ENCODE measurements at places on chromosomes 5 and 9.

- no peak for DNase-seq
Measured at GRCh38 chr9:37696528-37696927, 45.8 kb downstream of the FRMPD1 start.

DNA sequence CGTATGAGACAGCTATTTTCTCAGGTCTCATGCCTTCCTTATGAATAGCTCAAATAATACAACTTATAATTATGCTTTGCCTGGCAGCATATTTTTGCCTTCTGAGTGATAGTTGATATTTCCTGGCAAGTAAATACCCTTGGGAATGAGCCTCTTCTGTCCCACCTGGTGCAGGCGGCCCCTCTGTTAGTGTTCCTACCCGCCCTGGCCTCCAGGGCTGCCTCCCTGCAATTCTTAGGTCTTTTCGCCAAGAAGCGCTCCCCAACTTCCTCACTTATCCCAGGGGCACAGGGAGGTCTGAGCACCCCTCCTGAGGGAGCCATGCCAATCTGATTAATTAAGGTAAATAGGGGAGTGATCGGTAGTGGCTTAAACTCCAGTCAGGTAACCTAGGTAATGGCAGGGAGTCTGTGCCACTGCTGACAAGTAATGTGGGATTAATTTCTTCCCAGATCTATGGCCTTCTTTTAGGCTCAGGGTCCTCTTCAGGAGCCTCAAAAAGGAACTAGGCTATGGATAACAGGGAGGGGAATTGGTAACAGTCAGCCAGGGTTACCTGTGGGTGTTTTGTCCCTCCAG, 81.5 kb downstream of the GALNT10 start:
- DNase-seq: no peak

- DNase-seq: no peak
Measured at GRCh38 chr9:76516871-76517270, 57.9 kb downstream of the GCNT1 start.

- no peak for DNase-seq
Measured at GRCh38 chr9:121364886-121365285, 5.2 kb downstream of the STOM start.

DNA sequence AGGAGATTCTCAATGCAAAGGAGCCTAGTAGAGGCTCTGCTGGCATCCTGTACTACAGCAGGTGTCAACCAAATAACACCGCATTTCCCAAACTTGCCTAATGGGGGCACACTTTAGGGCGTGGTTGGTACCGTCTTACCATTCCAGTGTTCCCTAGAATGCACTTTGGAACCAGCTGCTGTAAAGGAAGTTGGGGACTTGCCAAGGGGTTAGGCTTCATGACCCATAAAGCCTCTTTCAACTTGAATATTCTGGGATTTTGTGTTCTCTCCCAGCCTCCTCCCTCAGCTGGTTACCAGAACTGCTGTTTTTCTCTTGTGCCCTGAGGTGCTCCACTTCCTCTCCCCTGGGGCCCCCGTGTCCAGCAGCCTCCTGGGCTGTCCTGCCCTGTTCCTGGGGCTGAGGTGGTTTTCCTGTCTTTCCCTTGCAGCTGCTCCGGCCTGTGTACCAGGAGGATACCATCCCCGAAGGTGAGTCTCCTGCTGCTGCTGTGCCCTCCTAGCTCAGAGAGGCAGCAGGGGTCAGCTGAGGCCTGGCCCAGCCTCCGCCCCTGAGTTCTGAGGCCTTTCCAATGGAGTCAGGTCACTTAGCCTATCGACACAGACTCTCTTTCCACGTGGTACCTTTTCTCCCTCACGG, 44.7 kb downstream of the RGS3 start:
- DNase-seq: no peak

GRCh38 chr5:4208996-4209395, 613.4 kb downstream of the IRX1 start:
- no peak for DNase-seq

DNA sequence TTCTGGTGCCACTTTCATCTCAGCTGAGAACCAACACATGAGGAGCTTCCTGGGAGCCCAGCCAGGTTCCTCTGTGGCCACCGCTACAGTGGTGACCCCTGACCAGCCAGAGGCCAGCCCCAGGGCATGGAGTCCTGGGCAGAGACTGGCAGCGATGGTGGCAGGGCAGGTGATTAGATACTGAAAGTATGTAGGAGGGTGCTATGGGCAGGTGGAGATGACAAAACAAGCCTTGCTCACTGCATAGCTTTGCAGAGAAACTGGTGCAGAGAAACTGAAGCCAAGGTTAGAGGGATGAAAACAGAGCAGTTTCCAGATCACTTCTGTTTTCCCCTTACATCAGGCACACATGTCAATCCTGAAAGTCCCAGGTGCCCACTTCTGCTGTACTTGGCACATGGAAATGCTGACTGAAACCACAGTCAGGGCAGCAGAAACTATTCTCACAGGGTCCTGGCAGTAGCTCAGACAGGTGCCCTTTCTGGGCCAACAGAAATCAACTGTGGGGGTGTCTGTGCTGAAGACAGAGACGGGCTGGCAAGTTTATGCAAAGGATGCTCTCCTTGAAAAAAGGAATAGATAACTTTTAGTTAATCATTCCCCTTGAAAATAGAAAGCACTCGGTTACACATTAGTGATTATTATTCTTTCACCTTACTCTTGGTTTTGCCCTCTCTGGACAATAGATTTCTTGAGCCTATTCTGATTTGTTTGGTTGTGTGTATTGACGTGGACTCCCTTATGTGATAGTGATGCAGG, 90.3 kb downstream of the ANKRD55 start:
- DNase-seq: no peak

GRCh38 chr5:89211836-89212235, 328.9 kb upstream of the MEF2C start:
- no peak for DNase-seq

GRCh38 chr5:124733329-124733650, 13.1 kb downstream of the ZNF608 start:
- DNase-seq: no peak

DNA sequence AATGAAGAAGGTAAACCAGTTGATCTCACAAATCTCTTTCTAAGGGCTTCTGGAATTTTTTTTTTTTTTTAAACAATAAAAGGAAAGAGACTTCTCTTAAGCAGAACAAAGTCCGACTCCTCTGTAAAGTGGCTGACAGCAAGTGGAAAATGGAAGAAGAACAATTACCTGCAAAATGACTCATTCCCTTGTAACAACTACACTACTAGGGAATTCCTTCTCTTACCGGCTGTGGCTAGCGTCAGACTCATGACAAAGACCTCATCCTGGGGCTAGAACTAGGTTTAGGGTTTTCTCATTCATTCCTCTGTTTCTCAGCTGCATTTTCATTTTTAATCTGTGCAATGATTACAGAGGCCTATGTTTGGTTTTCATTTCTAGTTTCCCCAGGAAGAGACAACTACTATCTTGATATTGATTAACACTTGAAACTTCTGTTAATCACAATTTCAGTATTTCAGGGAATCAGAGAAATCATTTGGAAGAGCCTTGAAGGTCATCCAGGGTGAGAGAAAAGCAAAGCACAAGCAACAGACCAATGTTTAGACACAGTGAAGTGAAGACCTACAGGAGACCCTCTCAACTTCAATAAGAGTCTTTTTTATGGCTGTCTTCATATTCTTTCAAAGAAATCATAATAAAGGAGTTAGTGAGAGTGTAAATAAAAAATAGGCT, 437.9 kb downstream of the RAB3C start:
- peak; percentile 30 for DNase-seq

DNA sequence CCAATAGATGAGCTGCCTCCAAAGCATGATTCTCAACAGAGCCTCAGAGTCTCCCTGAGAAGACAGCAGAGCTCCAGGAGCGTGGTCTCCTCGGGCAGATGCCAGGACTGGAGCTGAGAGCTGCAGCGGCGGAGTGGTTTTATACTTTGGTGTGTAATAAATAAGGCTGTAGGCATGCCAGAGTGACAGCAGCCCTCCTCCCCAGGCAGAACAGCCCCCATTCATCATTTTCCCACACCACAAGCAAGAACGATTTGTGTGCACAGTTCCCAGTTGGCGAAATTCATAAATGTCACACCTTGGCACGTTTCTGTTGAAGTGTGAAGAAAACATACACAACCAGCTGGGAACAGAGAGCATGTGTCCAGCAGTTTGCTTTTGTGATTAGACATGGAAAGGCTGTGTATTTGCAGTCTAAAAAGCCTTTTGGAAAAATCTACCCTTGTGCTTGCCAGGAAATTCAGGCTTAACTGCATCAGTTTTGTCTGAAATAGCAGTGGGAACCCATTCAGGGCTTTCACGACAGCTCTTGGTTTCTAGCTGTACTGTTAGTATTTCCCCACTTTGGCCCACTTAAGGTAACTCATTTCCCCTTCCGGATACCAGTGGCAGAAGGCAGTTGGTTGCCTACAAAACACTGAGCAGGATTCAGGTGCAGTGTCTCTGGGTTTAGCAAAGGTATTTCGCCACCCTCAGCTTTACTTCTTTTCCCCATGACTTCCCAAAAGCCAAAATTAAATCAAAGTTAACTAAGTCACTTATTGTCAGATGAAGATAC, at the start of gene C1QTNF3:
Gene C1QTNF3, minus strand, starts transcription at position 115 of the 778 bp plus-strand sequence. Its CDS starts 88 bp downstream, at position 27.
- no peak for DNase-seq

GRCh38 chr9:91061506-91061905, 259.9 kb downstream of the SYK start:
- DNase-seq: no peak

- DNase-seq: no peak
Measured at GRCh38 chr5:142650060-142650459, 35.8 kb downstream of the FGF1 start.

DNA sequence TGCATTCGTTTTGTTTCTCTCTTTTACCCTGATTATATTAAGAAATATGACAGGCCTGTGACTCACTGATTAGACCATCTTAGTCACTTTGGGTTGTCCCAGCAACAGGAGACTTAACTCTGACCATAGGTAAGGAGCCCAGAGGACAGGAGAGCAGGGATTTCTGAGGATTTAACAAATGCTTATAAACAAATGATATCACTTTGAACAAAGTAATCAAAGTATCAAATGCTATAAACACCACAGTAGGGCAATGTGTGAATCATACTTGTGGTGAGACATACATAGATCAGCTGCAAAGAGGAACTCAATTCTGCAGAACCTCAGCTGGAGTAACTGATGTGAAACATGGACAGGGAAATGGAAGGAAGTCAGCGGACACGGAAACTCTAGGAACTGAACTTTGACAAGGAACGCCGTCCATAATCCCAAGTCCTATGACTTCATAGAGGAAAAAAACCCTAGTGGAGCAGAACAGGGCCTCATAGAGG, 190.6 kb upstream of the MSX2 start:
- no peak for DNase-seq

DNA sequence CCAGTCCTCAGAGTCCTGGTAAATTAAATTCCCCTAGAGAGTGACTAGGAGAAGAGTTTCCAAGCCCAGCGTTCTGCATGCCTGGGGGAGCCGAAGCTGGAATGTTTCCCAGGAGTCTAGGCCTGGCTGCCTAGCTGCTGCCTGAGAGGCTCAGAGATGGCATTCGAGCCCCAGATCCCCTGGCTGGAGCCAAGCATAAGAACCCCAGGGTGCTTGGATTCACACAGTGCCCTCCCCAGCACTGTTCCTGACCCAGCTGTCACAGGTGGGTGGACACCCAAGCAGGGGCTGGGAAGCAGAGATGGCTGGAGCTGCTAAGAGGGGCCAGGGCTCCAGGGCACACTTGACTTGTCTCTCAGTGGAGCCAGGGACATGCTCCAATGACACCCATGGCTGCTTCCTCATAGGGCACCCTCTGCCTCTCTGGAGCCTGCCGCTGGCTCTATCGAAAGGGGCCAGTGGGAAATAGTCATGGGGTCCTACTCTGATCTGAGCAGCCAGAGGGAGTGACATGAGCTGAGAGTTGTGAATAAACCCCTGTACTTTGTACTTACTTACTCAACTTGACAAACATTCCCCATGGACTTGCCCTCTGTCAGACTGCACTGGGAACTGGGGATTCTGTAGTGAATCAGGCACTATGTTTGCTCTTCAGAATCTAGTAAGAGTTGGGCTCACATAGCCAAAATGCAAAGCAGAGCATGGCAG, 62.6 kb upstream of the XPA start:
- DNase-seq: no peak

DNA sequence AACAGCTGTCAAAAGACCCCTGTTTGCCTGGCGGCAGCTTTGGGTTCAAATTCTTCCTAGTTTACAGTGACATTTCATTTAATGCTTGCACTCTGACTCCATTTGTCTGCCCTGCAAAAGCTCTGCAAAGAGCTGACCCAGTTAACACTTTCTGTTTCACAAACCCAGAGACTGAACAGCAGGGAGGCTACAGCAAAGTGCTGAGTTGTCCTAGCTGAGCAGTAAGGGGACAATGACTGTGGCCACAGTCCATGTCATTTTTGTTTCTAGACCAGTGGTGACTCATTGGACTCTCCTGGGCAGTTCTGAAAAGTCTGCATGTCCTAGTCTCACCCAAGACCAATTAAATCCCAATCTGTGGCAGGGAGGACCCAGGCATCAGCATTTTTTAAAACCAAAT, 994.8 kb upstream of the WWC1 start:
- DNase-seq: no peak

GRCh38 chr5:162288647-162289296, 221.2 kb downstream of the GABRG2 start:
- DNase-seq: no peak

GRCh38 chr9:75096796-75097195, 8.5 kb downstream of the OSTF1 start:
- DNase-seq: no peak

DNA sequence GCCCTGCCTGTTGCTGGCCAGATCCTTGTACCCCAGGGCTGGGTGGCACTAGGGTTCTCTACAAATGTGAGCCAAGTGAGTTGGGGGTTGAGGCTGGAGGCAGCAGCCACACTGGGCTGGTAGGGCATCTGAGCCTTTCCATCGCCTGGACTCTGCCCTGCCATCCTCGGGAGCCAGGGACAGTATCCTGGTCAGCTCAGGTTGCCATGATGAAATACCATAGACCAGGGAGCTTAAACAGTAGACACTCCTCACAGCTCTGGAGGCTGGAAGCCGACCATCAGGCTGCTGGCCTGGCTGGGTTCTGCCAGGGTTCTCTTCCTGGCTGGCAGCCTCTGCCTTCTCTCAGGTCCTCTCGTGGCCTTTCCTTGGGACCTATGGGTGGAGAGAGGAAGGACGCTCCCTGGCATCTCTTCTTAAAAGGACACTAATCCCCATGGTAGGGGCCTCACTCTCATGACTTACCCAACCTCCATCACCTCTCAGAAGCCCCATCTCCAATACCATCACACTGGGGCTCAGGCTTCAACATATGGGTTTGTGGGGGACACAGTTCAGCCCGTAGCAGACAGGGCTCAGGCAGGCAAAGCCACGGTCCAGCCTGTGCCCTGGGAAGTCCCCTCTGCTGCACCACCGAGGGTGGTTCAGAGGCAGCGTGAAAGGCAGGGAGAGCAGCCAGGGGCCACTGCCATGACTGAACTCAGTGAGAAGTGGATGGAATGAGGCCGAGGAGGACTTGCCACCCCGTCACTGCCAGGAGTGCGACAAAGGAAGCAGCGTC, 50.1 kb downstream of the HMCN2 start:
- DNase-seq: no peak

GRCh38 chr5:76641514-76642120, 18.4 kb upstream of the F2RL2 start:
- DNase-seq: peak; percentile 71

GRCh38 chr5:15929611-15930263, 249.9 kb downstream of the MARCHF11 start:
- DNase-seq: no peak

Data from stimulated activated CD4-positive, alpha-beta T cell treated with anti-CD3 and anti-CD28 coated beads, Interleukin-2, amount 100 ng/mL, for 24 hours (primary cell).